ENCODE measurements at places on chromosomes 12 and 14.
A peak's percentile ranks its signal among the peaks of the same experiment; 100 is the strongest.

DNA sequence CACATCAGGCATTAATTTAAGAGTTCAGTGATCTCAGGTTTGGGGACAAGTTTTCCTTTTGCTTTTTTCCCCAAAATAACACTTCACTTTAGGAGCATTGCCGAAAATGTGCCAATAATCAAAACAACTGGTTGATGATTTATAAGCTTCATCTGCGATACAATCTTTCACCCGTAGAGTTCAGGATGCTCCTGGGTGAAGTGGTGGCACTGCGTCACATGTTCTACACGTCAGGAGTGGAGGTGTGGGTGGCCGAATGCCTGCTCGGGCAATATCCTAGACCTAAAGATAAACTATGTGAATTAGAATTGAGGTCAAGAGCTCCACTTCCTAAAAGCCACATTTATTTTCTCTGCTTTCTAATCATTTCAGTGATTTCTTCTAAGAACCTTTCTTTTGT is 70.9 kb upstream of the DICER1 start:
- no peak for DNase-seq

GRCh38 chr14:98904677-98905076 is 367.3 kb downstream of the BCL11B start:
- DNase-seq, result no peak

DNA sequence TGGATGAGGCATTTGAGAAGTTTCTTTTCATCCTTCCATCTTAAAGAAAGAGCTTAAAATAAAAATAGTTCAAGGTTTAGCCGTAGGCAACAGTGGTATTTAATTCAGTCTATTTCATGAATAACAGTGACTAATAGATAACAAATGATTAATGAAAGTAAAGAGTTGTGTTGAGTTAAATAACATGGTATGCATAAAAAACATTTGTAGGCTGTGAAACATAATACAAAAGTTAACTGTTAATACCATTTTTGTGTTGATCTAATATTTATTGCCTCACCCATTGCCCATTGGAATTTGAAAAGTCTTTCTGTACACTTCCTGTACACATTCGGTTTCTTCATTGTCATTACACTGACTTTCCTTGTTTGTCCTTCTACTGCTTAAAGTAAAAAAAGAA is 108.6 kb upstream of the PDE3A start:
- DNase-seq, result no peak

GRCh38 chr14:96874127-96874526 is 76.9 kb downstream of the VRK1 start:
- DNase-seq, result no peak

- no peak for DNase-seq
Observed at GRCh38 chr14:72928872-72929271, 2.6 kb downstream of the DCAF4 start.

- no peak for DNase-seq
Observed at GRCh38 chr14:39177168-39177545, 2.1 kb downstream of the PNN start.

- DNase-seq, result peak; percentile 58
Observed at GRCh38 chr12:130161261-130162243, 712 bp upstream of the FZD10 start.

GRCh38 chr14:57530571-57530970 is 36.9 kb upstream of the CCDC198 start:
- DNase-seq, result no peak

DNA sequence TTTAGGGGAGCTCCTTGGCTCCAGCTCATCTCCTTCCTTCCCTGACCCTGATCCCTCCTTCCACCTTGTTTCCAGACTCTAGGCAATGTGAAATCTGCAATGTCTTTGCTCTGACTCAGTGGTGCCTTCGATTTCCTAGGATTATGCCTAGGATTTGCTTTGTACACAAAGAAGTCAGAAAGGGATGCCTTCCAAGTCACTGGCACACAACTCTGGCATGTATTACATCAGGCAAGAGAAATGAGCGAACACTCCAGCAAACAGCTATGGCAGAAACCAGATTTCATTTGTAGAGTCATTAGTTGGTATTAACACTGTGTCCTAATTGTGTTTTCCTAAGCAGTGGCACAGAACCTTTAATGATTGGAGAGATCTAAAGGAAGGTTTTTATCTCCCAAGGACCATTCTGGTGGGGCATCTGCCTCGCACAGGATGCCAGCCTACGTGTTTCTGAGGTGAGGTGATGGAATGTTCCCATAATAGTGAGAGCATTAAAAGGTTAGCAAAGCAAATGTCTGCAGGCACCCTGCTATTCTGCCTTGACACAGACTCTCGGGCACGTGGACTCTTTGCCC is 84.9 kb downstream of the WSCD2 start:
- DNase-seq, result no peak

DNA sequence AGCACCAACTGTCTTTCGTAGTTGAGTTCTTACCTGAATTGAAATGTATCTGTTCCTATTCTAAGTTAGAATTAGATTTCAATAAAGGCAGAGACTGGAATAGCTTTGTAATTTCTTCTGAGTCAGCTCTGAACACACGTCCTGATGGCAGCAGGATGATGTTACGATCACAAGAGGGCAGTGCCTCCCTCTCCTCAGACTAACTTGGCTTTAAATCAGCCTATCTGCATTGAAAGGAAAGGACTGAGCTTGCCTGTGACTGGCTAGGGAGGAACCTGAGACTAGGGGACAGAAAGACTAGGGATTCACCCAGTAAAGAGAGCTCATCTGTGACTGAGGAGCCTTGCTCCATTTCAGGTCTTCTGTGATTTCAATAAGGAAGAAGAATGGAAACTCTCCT is 323.7 kb upstream of the OR4E1 start:
- DNase-seq, result no peak

GRCh38 chr14:64828071-64828470 is 51.6 kb downstream of the SPTB start:
- DNase-seq, result no peak

- DNase-seq, result peak; percentile 82
Observed at GRCh38 chr14:103522649-103523574, at the start of gene CKB. Gene CKB (minus strand): TSS chr14:103522830. CDS start chr14:103522493, 337 bp downstream.

Measured in WERI-Rb-1 (cell line).